Hematopoietic multipotent progenitor cell treated with erythropoietin and hydrocortisone succinate and interleukin-3 and kit ligand, for 8 days (in vitro differentiated cells): ENCODE measurements at places on chromosomes 3 and 15.

DNA sequence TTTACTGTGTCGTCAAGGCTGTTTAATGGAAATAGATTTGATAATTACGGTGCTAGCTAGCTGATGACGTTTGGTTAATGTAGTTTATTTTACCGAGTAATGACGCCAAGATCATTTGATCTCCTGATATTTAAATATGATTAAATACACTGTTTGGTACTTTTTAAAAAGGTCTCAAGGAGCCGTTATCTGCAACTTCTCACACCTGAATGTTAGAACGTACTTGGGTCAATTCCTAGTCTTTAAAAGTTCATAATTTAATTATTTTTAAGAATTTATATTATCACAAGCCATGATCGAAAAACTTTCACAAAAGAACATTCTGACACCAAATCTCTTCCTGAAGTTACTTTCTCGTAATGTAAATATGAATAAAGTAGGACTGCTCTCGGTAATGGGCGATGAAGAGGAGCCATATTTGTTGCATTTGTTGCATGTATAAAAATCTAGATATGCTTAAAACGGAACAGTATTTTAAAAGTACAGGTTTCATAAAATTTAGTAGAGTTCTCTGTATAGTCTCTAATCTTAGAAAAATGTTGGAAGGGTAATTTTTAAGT lies 16.2 kb upstream of the CHD2 start:
- DNase-seq = peak; percentile 38

- DNase-seq = no peak
Measured at GRCh38 chr3:123765475-123766128, 118.5 kb downstream of the MYLK start.

- DNase-seq = peak; percentile 15
Measured at GRCh38 chr3:69494185-69494584, 108.3 kb upstream of the FRMD4B start.

DNA sequence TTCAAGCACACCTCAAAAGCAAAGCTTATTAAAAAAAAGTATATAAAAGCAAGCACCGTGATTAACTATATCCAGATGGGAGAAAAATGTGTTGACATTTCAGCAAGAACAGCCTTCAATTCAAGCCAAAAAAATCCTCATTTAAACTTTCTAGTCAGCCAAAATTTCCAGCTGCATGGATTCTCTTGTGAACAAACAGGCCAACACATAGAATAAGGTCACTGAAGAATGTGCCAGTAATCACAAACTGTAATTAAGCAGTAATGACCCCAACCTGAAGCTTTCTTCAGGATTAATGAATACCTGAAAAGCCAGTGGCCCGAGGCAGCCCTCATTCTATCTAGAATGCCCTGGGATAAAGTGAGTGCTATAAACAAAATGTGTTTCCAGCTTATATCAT lies 130.7 kb upstream of the KCNMB2 start:
- no peak for DNase-seq

DNA sequence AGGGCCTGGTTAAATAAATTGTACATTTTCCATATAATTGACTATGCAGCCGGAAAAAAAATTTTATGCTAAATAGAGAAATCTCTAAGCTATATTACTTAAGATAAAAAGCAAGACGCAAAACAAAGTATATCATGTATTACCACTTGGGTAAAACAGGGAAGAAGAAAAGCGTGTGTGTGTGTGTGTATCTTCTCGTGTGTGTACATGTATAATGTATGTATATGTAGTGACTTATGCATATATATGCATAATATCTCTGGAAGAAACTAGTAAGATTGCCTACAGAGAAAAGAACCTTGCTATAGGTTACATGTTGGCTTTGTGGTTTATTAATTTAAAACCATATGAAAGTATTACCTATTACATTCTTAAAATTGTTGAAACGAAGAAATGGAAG lies 19.0 kb downstream of the KNL1 start:
- DNase-seq = no peak
